ENCODE measurements at places on chromosomes 11 and 22.

DNA sequence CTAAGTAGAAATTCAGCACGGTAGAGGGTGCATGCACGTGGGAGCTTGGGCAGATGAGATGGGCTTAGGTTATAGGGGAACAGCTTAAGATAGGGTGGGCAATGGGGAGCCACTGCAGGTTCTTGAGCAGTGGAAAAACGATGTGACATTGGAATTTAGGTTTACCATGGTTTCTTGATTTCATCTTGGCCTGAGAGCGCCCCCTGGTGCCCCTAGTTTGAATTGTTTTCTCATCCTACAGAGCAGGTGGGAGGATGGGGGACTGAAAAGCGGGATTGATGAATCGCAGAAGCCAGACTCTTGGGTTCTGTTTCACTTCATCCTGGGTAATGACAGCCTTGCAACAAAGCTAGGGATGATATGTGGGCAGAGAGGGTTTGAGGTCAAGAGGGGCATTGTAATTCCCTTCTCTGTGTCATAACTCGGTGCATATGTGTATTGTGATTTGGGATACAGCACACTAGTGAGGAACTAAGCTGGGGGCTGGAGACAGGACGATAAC lies 6.7 kb upstream of the MCAM start:
- peak; percentile 57 for DNase-seq

- DNase-seq: no peak
Measured at GRCh38 chr11:83608571-83608970, 322.4 kb upstream of the CCDC90B start.

- DNase-seq: no peak
Measured at GRCh38 chr11:133819114-133819513, 26.2 kb downstream of the SPATA19 start.

GRCh38 chr11:11660363-11660740 lies 38.5 kb upstream of the GALNT18 start:
- DNase-seq: no peak

DNA sequence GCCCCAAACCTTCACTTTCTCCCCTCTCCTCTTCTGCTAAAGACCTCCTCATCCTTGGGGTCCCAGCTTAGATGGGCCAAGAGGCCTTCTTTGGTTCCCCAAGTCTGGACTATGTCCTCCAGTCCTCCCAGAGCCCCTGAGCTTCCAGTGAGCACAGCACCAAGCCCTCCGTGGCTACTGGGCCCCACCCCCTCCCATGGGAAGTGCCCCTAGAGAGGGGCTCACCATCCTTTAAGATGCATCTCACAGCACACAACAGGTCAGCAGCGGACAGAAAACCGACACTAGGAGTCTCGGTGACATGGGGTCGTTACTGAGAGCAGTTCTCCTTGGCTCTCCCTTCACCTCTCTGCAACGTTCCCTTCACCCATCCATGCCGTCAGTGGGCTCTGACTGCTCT lies 2.7 kb downstream of the LRRC32 start:
- DNase-seq: no peak

DNA sequence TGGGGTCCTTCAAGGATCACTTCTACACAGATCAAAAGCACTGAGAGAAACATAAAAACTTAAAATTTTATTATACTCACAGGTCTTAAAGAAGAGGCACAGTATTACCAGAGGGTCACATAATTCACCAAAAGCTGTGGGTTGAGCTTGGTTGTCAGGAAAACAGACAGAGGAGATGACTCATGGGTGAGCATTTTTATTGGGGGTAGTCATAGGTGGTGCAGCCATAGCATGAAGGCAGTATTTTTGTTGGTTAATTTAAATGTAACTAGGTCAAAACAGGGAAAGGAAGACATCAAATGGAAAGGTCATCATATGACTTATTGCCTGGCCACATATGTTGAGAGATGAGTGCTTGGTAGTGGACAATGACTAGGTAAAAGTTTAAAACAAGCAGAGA lies 24.2 kb downstream of the OR5B17 start:
- no peak for DNase-seq

DNA sequence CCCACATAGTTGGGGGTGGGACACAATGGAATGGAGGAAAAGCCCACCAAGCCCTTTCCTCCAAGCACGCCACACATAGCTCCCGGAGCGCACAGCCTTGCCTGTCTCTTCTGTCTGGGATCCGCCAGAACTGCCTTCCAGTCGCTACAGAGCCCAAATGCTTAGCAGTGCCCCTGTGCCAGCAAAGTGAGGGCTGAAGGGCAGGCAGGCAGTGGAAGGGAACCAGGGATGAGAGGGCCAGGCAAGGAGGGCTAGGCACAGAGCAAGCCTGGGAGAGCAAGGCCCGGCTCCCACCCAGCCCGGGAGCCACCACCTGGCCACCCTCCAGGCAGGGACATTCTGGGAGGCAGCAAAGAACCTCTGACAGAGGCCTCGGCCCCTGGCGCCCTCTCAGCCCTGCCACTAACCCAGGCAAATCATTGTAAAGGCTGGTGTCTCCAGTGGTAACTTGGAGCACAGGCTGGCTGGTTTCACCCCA lies 32.5 kb downstream of the PPP2R1B start:
- DNase-seq: no peak

DNA sequence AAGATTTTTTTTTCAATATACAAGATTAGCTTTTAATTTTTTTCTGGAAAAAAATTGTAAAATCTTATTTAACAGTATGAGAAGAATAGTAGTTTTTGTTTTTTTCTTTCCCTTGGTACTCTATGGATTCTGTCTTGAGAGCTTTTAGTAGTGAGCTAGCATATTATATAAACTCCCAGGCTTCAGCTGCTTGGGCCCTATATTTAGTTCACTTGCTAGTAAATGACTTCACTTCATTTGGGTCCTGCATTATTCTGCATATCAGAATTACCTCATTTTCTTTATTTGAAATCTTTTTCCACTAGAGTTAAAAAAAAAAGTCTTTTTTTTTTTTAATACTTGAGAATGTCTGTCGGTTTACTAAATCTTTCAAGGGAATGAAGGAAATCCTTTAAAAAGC lies 33.1 kb downstream of the HIPK3 start:
- no peak for DNase-seq

- DNase-seq: no peak
Measured at GRCh38 chr11:134668076-134668475, 256.0 kb upstream of the B3GAT1 start.

DNA sequence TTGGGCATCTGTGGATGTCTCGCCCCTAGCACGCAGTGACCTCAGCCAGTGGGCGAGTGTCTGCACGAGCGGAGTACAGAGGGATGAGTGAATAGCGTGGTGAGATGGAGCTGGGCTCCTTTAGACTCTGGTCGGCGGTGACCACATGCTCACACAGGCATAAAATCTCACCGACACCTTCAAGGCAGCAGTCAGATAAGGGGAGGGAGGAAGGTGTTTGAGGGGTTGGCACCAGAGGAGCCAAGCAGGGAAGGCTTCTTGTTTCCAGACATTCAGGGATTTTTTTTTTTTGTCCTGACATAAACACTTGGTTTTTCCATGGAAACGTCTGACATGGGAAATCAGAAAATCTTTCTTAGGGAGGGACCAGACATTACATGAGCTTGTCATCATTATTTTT lies 35.8 kb downstream of the GRIK4 start:
- no peak for DNase-seq

DNA sequence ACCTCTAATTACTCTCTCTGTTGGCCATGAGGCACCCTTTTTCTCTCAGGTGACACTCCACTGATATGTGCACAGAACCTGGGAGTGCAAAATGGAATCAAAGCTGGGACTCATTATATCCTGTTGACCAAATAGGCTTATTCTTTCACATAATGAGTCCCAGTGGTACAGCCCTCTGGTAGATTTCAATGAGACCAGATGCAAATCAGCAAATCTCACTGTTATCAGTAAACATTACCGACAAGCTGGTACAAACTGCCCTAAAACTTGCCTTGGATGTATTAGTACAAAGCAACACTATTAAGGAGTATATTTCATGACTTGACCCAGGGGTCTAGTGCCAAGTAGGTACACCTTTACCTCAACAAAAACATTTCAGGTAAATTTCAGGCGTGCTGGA lies 128.3 kb downstream of the DDX10 start:
- DNase-seq: no peak

GRCh38 chr11:71843858-71844257 lies 10.9 kb downstream of the DEFB108B start:
- DNase-seq: no peak

- no peak for DNase-seq
Measured at GRCh38 chr11:1201395-1202153, 21.3 kb upstream of the MUC5B start.

DNA sequence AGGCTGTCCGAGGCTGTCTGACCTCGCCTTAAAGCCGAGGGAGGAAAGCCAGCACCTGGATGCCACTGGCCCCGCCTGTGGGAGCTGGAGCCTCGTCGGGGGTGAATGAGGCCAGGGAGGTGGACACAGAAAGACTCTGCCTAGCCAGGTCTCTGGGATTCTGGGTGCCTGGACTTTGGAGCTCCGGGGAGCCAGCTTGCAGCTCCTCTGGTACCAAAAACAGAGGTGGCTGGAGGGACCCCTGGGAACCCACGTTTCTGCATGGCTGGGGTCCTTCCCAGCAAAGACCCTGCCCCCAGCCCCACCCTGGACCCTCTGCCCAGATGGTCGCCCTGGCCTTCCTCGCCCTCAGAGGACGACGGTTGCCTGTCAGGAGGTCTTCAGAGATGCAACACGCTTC lies 239.7 kb downstream of the BRD1 start:
- no peak for DNase-seq

GRCh38 chr11:65560555-65561418 lies 2.6 kb upstream of the LTBP3 start:
- no peak for DNase-seq

DNA sequence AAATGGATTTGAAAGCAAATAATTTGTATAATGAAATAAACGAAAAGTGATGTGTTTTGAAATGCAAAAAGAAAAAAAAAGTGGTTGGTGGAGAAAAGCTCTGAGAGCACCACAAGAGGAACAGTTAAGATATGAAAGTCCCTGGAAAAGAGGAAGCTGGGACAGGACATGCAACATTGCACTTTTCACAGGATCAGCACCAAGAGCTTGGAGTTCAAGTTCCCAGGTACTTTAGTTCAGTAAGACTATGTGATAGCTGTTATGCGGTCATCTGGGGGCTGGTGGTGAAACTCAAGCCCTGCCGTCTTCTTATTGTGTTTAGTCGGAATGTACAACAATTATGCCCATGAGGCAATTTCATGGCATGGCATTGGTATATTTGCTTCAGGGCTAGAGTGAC lies 17.1 kb upstream of the MS4A4A start:
- no peak for DNase-seq

DNA sequence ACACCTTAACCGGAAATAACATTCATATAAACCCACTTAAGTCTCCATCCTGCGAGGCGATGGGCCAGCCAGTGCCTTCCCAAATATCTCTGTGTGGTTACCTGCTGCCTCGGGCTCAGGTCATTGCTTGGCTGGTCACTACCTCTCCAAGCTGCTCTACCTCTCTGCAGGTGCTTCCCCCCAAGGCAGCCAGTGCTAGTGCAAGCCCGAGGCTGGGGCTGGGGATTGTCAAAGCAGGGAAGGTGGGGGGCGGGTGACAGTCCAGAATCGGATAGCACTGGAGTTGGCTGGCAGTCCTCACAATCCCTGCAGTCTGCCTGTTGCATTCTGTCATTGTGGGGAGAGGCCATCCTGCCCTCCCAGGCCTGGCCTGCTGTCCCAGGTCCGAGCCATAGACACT lies 11.1 kb downstream of the MCHR1 start:
- DNase-seq: no peak

- DNase-seq: no peak
Measured at GRCh38 chr11:46235777-46236688, 41.4 kb upstream of the CREB3L1 start.

- DNase-seq: peak; percentile 50
Measured at GRCh38 chr22:37561212-37562048, 1.1 kb downstream of the CDC42EP1 start.

- DNase-seq: no peak
Measured at GRCh38 chr22:39498368-39498767, 3.7 kb upstream of the MIEF1 start.

- DNase-seq: no peak
Measured at GRCh38 chr11:57181678-57182305, at the start of gene LRRC55. TSS of gene LRRC55 (plus strand) at chr11:57181953. CDS start at chr11:57182023, 70 bp downstream.

DNA sequence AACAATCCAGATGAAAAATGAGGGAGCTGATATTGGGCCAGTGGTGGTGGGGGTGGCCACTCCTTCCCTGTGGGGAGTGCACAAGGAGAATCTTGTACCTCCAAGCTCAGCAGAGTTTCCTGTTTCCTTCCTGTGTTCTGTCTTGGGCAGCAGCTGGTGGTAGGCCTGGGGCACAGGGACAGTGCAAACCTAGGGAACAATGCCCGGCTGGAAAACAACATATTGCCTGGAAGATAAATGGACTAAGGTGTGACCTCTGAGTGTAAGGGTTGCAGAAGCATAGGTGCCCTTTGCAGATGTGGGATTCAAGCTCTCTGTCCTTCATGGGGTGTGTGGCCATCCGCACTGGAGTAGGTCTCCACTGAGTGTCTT lies 5.8 kb upstream of the JAM3 start:
- DNase-seq: no peak

- DNase-seq: no peak
Measured at GRCh38 chr11:36381015-36381360, 84.9 kb downstream of the PRR5L start.

GRCh38 chr11:66686801-66687750 lies 9.4 kb upstream of the RBM4B start:
- DNase-seq: no peak

GRCh38 chr11:129167315-129167714 lies 24.8 kb downstream of the ARHGAP32 start:
- no peak for DNase-seq

GRCh38 chr11:12692229-12693075 lies 18.2 kb downstream of the TEAD1 start:
- DNase-seq: no peak

GRCh38 chr11:58276151-58276550 lies 8.1 kb upstream of the OR10W1 start:
- no peak for DNase-seq

- DNase-seq: no peak
Measured at GRCh38 chr22:50695421-50696250, 23.0 kb downstream of the SHANK3 start.

GRCh38 chr11:11724994-11725393 lies 103.2 kb upstream of the GALNT18 start:
- no peak for DNase-seq

- DNase-seq: no peak
Measured at GRCh38 chr22:45324311-45324711, 14.6 kb downstream of the FAM118A start.

- DNase-seq: no peak
Measured at GRCh38 chr22:35887296-35887875, 141.2 kb downstream of the RBFOX2 start.

DNA sequence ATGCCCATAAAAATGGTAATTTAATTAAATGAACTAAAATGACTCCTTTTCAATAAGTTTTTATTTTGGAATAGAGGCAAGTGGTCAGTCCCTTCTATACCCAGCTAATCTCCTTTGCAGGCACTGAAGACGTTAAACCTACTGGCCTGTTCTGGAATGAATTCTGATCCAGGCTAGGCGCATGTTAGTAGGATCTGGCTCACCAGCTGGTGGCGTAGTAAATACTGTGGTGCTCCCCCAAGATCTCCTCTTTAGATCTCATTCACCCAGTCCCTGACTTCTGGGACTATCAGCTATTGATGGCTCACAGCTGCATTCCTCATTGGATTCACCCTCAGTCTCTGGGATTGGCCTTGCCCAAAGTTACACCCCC lies 173.7 kb upstream of the DDI1 start:
- no peak for DNase-seq

GRCh38 chr11:96084610-96085318 lies 160.9 kb upstream of the MTMR2 start:
- DNase-seq: no peak

GRCh38 chr11:128399251-128400121 lies 187.9 kb downstream of the ETS1 start:
- no peak for DNase-seq

GRCh38 chr11:30585125-30585891 lies 845 bp downstream of the MPPED2 start:
- no peak for DNase-seq
